ENCODE measurements at places on chromosomes 6 and 20. TPM values are rescaled to one million over a fixed set of nuclear protein-coding genes. Genes with fewer than 3 reads are reported as not detected.

Gene ZNF334
- 14.7 TPM for polyA plus RNA-seq

Gene MYCT1
- polyA plus RNA-seq, result 6.0 TPM

Gene SOX18
- 16.2 TPM for polyA plus RNA-seq

Gene SLC22A23
- 2.3 TPM for polyA plus RNA-seq

Gene IFT52
- polyA plus RNA-seq, result 17.8 TPM

Gene OGFRL1
- 17.2 TPM for polyA plus RNA-seq

Measured in adrenal gland (tissue), 19 donors.